ENCODE measurements at places on chromosomes 6 and 20.

- DNase-seq, result no peak
Observed at GRCh38 chr20:35757098-35757705, 14.6 kb upstream of the PHF20 start.

DNA sequence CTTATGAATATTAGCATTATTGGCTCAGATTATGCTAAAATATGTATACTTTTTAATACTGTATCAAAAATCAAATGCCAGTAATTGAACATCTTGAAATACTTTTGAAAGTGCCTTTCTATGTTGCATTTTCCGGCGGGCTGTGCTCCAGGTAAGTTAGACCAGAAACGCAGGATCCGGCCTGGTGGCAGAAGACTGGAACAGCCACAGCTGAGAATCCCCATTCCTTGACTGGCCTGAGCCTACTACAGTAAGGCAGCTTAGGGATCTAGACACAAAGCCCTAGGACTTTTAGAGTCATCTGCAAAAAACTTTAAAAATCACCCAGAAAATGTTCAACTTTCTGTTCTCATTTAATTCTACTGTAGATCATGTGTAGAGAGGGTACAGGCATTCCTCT is 138.8 kb upstream of the C6orf118 start:
- DNase-seq, result no peak

DNA sequence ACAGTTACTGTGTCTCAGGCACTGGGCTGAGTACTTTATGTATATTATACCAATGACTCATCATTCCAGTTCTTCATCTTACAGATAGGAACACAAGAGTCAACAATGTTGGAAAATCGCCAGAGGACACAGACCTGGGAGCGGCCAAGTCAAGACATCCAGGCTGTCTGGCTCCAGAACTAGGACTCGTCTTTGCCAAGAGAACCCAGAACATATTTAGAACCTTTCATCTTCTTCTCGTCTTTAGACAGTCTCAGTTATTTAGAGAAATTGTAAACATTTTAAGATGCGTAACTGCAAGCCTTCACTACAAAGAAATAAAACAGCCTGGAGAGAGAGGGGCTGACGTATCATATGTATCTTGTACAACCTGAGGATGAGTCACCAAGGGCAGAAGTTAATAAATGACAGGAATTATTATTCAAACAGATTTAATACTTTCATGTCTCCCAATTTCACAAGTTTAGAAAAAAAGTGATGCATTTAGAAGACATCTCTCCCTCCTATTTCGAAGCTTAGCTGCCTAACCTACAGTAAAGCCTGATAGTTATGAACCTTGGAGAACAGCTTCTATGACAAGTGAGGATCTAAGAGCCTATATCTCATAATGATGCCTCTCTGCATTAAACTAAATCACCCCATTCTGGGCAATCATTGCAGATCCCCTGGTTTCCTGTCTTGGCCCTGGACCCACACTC is 43.4 kb downstream of the SLC22A3 start:
- no peak for DNase-seq

DNA sequence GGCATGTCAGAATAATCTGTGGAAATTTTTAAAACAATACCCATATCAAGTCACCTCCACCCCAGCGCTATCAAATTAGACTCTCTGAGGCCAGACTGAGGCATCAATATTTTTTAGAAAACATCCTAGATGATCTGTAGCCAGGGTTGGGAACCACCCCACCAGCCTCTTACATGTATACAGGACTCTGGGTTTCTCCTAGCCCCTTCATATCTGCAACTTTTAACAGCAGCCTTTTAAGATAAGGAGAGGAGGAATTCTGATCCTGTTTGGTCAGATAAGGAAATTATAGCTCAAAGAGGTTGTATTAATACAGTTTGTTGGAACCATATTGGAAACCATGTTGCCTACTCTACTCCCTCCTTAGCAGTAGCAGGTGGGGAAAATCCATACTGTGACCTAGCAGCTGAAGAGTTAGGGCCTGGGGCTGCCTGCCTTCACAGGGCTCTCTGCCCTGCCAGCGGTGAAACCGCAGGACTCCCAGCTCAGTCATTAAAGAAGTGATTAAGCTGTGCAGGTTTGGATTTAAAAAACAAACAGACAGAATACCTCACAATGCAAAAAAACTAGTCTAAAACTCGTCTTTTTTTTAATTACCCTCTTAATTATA is 30.0 kb downstream of the BRPF3 start:
- DNase-seq, result no peak

DNA sequence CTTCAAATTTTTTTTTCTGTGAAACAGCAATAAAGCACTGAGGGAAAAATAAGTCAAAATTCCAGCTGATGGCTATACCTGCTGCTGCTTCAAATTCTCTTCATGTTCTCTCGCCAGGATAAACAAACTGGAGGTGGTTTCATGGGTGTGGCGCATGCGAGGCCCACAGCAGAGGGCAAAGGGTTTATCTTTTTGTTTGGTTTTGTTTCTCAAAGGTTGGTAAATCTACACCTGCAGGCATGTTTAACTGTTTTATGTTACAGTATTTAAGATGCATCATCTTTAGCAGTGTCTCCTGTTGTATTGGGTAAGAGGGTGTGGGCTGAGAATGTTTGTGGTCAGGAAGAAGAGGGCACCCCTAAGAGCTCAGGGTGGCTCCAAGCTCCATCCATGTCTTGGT is 342.2 kb downstream of the CDH26 start:
- no peak for DNase-seq

DNA sequence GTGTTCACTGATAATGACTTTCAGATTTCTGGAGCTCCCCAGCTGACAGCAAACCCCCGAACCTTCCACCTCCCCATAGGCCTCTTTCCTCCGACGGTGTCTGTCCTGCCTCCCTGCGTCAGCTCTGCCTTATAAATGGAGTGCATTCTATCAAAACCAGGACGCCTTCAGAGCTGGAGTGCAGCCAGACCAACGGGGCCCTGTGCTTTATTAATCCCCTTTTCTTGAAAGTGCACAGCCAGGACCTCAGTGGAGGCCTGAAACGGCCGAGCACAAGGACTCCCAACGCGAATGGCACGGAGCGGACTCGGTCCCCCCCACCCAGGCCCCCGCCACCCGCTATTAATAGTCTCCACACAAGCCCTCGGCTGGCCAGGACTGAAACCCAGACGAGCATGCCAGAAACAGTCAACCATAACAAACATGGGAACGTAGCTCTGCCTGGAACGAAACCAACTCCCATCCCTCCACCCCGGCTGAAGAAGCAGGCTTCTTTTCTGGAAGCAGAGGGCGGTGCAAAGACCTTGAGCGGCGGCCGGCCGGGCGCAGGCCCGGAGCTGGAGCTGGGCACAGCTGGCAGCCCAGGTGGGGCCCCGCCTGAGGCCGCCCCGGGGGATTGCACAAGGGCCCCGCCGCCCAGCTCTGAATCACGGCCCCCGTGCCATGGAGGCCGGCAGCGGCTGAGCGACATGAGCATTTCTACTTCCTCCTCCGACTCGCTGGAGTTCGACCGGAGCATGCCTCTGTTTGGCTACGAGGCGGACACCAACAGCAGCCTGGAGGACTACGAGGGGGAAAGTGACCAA is 42.3 kb upstream of the NAA20 start:
- DNase-seq, result no peak

GRCh38 chr20:47400685-47401084 is 44.2 kb upstream of the ZMYND8 start:
- DNase-seq, result peak; percentile 89

DNA sequence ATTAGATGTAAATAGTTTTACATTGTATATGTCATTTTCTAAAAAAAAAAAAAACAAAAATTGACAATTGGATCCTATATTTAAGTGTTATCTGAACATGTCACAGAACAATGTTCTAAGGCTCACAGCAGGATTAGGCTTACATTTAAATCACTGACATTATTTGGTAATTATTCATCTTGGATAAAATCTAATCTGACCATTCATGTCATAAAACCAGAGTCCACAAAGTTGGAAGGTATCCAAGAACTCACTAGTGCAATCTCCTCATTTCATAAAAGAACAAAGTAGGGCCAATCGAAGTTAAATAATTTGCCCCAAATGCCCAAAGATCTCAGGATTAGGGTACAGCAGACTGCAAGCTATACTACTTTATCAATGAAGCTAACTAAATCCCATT is 73.0 kb downstream of the PDSS2 start:
- no peak for DNase-seq
